ENCODE measurements at places on chromosomes 7 and 10.

- DNase-seq: peak; percentile 70
Measured at GRCh38 chr10:17430647-17431355, 23.6 kb downstream of the ST8SIA6 start.

- DNase-seq: peak; percentile 59
Measured at GRCh38 chr10:98414932-98415730, at the start of gene PYROXD2. Gene PYROXD2, minus strand, starts transcription at chr10:98415182. Its CDS starts 47 bp downstream, at chr10:98415135.

GRCh38 chr7:69827140-69827539 lies 228.9 kb downstream of the AUTS2 start:
- no peak for DNase-seq

- no peak for DNase-seq
Measured at GRCh38 chr7:47932016-47932415, 16.2 kb downstream of the PKD1L1 start.

DNA sequence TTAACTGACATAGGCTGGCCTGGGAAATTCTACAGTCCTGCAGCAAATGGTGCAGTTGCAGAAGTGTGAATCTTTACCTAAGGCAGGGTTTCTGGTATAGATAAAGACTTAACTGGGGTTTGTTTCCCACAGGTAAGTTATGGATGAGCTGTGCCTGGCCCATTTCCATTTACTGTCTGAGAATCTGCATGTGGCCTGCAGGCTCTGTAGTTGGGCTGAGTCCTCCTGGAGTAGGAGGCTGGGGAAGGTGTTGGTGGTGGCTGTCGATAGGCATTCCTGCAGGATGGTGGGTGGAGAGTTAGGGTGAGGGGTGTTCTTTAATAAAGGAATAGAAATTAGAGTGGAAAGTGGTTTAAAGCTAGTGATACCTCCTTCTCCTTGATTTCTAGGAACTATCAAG lies 193.5 kb downstream of the AUTS2 start:
- no peak for DNase-seq

DNA sequence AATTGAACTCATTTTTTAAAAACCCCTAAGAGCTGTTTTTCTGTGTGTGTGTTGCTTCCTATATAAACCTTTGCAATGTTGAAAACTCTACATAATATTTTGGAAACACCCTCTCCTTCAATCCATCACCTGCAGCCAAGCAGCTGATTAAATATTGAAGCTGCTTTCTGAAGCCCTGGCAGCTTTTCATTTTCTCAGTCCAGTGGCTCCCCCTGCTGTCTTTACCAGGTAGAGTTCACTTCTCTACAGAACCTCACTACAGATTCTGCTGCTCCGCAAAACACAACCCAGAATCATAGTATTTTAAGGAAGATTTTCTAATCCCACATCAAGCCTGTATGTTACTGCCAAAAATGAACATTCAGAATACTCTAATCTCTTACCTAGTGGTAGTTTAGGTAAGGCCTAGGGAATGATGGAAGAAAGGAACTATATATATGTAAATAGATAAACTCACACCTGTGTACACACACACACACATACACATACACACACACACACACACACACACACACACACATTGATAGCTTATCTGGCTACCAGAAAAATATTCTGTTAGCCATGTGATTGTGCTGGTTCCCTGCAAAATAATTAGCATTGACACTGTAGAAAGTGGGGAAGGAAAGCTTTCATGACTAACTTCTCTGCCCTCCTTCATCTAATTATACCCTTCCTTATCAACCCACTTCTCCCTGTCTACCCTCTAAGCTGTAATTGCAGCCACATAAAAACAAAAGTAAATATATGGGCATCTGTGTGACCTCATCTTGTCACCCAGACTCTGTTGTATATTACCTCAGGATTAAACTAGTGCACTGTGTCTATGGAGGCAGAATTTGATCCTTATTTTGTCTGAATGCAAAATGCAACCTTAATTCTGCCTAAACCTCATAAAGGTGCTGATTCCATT lies 229.5 kb upstream of the FZD1 start:
- no peak for DNase-seq

DNA sequence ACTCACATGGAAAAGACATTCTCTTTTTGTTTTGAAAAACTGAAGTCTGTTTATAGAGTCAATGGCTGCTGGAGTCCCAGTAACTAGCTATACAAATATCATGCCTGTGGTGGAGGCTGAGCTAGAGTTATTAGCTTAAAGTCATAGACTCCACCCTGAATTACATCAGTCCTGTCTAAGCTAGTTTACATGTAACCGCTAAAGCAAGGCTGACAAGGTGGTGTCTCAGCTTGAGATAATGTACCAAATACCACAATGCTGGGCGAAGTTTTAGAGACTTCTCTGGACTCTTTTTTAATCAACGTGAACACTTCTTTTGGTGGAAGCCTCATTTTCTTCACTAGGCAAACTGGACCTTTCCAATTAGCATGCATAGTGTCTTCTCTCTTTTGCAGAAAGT lies 219.4 kb downstream of the ANK3 start:
- DNase-seq: no peak

DNA sequence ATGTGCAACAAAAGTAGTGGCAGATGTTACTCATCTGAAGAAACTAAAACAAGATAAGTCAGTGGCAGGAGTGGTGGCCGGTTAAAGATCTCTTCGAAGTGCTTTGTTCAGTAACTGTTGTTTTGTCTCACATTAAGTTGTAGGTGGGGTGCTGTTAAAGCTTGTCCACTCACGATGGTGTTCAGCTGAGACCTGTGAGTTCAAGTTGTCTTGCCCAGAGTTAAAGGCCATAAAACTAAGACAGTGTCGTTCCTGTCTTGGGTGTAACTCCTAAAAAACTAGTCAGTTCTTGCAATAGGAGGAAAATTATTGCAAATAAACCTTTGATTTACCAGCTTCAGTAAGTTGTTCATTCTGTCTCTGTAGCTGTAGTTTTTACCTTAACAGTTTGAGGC lies 857 bp upstream of the FOXP2 start:
- DNase-seq: no peak

DNA sequence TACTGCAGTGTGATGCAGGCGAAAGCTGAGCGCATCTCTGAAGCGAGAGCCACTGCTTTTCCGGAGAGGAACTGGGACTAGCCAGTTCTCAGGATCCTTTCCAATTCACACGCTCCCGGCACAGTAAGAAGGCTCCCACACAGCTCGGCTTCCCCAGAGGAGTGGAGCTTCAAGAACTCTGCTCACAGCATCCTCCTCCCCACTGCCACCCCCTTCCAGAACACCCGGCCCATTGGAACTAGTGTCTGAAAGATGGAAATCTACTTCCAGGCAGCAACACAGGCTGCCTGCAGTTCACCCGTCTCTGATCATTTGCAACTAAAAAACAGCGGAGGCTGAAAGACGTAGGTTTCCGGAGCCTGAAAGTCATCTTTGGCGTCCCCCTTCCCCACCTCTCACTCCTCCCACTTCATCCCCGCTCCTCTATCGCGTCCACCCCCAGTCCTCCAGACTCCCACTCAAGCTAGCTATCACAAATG lies at the start of gene DGKB:
Gene DGKB, minus strand, starts transcription at position 163 of the 479 bp plus-strand sequence.
- DNase-seq: no peak

DNA sequence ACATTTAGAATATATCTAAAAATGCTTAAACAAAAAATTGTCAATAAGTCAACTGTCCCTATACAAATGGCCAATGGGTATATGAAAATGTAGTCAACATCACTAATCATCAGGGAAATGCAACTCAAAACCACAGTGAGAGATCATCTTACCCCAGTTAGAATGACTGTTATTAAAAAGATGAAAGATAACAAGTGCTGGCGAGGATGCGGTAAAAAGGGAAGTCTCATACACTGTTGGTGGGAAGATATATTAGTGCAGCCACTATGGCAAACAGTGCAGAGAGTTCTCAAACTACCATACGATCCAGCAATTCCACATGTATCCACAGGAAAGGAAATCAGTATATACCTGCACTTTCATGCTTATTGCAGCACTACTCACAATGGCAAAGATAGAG lies 48.6 kb upstream of the APBB1IP start:
- DNase-seq: no peak

DNA sequence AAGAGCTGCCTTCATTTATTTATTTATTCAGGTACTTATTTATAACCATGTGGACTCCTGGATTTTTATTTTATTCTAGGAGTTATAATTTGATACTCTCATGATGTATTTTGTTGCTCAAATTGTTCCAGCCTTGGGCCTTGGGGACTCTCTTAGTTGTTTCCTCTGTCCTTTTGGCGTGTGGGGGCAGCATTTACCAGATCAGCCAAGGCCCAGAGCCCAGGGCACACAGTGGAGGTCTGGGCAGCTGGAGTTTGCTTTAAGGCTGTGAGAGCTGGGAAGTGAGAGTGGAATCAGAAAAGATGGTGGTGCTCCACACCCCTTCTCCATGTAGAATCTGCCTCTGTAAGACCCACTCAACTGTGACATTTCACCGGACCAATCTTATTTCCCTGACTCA lies 398.9 kb downstream of the RPS24 start:
- DNase-seq: no peak

DNA sequence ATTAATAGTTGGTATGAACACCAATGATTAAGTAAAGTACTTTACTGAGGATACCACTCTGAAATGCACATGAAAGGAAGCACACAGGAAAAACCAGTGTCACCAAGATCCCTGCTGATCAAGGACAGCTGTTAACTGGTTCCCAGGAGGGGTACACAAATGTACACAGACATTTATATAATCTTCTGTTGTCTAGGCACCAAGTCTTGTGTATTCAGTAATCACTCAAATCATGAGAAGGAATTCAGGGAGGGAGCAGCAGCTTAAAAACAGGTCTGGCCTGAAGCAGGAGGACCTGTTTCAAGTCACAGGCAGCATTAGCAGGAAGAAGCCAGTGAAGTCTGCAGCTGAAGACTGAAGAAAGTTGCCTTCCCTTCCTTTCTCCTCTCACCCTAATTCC lies 18.7 kb downstream of the MPP7 start:
- no peak for DNase-seq

GRCh38 chr7:101121991-101122932 lies 4.6 kb upstream of the SERPINE1 start:
- no peak for DNase-seq

GRCh38 chr10:59257224-59257623 lies 80.8 kb downstream of the PHYHIPL start:
- no peak for DNase-seq

All from CD4-positive, alpha-beta T cell treated with Interleukin-15 for 4 hours (primary cell).